ENCODE measurements at places on chromosomes 2 and 18.

DNA sequence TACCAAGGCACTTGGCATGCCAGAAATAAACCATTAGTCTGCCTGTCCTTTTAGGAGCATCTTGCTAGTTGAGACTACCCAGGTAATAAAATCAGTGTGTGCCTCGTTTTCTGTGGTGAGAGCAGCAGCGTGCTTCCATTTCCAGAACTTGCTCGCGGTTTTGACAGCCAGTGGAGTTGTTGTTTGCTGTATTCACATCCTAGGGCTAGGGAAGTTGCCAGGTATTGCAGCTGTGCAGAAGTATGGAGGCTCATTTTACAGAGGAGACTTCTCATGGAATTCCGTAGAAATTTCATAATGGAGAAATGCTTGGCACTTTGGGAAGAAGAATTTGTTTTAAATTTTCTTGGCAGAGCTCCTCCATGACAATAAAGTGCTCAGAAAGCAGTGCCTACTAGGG lies 1355.1 kb upstream of the ZEB2 start:
- DNase-seq = no peak

GRCh38 chr18:49691177-49691608 lies 122.1 kb downstream of the ACAA2 start:
- DNase-seq = no peak

GRCh38 chr2:158665536-158666302 lies 129.4 kb upstream of the DAPL1 start:
- DNase-seq = no peak

GRCh38 chr2:172087780-172088244 lies 2.5 kb downstream of the DLX1 start:
- no peak for DNase-seq

DNA sequence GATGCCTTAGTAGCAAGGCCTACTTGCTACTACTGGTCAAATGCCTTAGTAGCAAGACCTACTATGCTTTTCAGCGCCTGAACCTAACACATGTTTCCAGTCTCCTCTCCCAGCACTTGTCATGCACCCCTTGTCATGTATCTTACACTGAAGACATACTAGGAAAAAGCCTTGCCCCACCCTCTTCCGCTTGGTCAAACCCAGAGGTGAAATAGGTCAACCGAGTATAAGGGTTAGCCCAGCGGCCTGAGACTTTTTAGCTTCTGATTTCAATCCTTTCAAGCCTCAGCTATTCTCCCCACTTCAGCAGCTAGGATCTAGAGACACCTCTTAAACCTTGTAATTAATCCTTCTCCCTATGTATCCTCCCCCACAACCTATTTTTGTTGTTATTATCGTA lies 73.3 kb downstream of the UPP2 start:
- DNase-seq = no peak

DNA sequence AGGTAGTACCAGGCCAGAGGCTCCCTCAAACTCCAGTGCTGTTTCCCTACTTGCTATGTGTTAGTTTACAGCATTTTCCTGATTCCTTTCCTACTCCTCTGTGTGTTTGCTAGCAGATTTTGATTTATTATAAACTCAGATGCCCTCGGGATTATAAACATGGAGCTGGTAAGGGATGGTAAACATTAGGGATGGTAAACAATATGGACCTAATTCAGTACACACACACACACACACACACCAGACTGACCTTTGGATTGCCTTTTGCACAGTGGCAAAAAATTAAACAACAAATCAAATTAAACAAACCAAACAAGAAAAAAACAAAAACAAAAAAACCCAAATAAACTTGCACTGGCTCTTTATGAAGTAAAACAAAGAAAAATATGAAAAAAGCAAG lies 55.4 kb upstream of the ACVR1 start:
- no peak for DNase-seq

DNA sequence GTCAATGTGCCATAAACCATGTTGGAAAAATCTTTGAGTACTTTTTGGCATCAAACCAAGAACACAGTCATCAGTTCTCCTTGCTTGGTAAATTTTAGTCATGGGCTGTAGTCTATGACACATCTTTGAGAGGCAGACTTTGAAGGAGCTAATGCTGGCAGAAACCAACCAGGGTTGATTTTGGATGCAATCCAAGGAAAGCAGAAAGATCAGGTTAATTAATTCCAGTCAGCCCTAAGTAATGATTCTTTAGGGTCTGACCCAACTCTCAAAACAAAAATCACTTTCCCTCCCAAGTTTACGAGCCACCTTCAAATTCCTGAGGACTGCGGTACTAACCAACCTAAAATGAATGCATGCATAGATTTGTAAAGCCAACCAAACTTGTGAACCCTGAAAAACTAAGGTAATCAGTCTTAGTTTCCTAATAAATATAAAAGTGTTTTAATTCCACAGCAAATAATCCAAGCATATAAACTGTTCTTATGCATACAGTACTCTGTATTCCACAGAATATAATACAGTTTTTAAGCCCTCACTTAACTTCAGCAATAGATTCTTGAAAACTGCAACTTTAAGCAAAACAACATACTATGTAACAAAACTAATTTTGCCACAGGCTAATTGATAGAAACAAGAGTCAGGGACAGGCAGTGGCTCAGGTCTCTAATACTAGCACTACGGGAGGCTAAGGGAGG lies 22.0 kb downstream of the AP1S3 start:
- DNase-seq = no peak

- peak; percentile 47 for DNase-seq
Observed at GRCh38 chr2:36785179-36785795, 88.8 kb downstream of the VIT start.

DNA sequence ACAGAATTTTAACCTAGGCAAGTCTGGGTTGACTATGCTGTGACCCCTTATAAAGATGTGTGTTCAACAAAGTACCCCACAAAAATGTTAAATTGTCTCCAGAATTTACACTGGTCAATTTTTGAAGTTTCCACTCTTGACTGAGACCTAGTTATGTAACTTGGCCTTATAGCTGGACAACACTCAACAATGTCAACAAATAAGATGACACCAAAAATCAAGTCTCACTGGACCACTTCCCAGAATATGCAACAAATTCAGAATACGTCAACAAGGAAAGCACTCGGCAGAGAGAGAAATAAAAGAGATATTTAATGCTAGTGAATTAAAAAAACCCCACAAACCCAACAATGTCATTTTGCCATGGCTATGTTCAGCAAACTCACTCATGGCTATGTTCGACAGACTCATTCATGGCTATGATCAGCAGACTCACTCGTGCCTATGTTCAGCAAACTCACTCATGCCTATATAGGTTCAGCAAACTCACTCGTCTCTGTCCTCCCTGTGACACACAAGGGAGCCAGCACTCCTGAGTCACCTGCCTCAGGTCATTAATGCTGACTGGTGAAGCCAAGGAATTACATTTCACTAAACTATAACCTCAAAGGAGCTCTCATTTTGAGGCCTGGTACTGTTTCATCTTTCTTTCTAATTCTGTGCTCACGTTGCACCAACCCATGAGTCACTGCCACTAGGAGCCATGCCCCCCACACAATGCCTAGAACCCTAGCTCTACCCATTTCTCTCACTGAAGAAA lies 72.7 kb downstream of the PTPN2 start:
- DNase-seq = no peak
